ENCODE measurements at places on chromosomes 1 and 21.

DNA sequence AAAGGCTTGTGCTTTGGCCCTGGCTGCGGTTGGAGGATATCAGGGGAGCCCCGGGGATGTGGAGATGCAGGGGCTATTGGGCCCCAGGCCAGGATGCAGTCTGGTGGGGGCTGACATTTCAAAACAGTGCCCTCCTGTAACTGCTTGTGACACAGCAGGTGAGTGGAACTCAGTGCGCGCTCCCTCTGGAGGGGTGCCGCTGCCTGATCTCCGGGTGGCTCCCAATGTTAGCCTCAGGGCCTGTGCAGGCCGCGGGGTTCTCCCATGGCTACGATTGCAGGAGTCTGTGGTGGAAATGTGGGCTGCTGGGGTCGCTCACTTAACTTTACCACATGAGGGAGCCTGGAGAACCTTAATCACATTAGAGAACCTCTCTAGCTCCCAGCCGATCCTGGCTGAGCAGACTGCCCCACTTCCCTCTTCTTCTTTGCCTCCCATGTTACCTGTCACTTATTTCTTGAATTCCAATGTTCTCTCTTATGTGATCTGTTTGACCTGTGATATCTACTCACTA, 163.2 kb downstream of the FMN2 start:
- DNase-seq: no peak

DNA sequence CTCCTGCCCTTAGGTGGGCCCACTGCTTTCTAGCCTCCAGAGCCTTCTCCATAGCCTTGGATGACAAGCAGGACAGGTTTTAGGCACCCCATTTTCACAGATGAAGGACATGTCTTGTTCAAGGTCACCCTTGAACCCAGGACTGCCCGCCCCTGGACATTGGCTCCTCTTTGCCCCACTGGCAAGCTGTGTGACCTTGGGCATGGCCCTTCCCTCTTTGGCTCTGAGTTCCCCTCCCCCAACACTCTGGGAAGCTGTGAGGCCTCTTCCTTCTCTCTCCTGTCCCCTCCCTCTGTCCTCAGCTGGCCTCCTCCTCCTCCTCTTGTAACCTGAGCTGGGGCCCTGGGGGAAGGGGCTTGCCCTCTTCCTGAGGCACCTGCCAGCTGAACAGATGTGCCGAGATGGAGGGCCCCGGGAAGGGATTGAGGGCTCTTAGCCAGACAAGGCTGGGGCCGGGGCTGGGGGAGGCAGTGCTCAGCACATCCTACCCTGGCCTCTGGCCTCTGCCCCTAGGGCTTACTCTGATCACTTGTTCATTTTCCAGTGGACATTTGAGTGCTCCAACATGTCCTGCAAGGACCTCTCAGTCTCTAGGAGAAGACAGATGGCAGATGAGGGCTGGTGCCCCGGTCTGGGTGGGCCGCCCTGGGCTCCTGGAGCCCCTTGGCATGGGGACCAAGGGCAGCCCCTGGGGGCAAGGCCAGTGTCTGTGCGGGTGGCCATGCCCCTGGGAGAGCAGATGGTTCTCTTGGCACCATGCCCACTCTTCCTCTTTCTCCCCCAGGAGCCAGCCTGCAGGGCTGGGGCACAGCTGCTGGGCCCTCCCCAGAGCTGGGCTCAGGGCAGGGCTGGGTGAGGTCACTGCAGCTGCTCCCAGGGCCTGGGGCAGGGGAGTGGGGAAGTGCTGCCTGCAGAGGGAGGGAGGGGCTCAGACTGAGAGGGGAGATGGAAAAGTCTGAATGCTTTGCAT, 10.7 kb downstream of the FOXO6 start:
- DNase-seq: peak; percentile 81

- DNase-seq: no peak
These were observed 44.7 kb upstream of the PAXBP1 start for GRCh38 chr21:32816261-32816660.

- DNase-seq: no peak
These were observed at the start of gene SLAMF7 for GRCh38 chr1:160739098-160739511. Gene SLAMF7, plus strand, starts transcription at chr1:160739247. Its CDS starts 55 bp downstream, at chr1:160739302.

- peak; percentile 86 for DNase-seq
These were observed 13.2 kb downstream of the PPP1R15B start for GRCh38 chr1:204398197-204399125.

DNA sequence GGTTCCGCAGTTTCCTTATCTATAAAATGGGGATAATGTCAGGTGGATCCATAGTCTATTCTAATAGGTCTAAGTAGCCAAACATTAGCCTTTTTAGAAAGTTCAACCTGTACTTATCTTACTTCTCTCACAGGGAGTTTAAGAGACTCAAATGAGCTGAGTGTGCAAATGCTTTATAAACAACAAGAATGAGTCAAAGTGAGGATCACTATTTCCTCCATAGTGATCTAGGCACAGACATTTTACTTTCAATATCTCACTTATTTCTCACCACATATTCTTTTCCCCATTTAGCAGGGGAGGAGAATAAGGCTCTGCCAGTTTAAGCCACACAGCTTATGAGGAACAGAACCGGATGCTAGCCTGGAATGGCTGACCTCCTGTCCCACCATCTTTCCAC, 92.1 kb upstream of the LMO4 start:
- no peak for DNase-seq

DNA sequence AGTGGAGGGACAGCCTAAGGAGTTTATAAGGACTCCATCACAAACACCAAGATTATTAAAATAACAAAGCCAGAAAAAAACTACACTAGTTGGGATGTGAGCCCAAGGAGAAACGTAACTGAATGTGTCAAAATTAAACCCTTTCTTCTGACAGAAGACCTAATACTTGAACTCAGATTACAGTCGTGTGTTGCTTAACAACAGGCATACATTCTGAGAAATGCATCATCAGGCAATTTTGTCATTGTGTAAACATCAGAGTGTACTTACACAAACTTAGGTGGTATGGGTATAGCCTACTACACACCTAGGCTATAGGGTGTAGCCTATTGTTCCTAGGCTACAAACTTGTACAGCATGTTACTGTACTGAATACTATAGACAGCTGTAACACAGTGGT, 23.4 kb downstream of the DSTYK start:
- DNase-seq: no peak

GRCh38 chr1:169298441-169298840, 69.2 kb downstream of the NME7 start:
- DNase-seq: no peak

GRCh38 chr1:84598846-84599741, 24.9 kb upstream of the CTBS start:
- no peak for DNase-seq

DNA sequence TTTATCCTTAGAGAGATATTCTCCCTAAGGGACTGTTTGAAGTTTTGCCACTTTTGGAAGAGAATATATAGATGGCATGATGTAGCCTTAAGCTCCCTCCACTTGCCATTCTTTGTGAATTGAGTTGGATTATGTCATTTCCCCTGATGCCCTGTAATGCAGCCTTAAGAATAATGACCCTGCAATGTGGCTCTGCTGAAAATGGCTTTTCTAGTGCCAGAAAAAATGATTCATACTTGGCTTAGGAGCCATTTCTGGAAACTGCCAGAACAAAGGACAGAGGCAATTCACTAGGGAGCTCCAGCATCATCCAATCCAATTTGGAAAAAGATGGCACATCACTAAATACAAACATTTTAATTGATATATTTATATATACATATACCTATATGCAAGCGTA, 265.3 kb downstream of the SPATA17 start:
- DNase-seq: peak; percentile 14

DNA sequence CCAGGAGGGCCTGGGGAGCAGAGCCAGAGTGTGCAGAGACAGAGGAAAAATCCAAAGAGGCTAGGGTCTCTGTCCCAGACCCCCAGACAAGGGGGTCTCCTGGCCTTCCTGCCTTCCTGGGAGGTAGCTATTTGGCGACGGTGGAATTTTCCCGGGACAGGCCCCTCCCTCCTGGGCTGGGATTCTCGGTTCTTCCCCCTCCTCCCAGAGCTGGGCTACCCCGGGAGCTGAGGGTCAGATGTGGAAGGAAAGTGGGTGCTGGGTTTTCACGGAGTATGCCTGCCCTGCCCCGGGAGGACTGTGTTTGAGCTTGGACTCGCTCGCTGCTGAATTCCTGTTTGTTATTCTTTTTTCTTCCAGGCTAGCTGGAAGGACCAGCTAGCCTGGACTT, 759 bp downstream of the AMPD2 start:
- no peak for DNase-seq

- DNase-seq: no peak
These were observed 18.9 kb upstream of the SDC3 start for GRCh38 chr1:30927448-30927847.

- no peak for DNase-seq
These were observed 17.3 kb upstream of the RBM15 start for GRCh38 chr1:110321846-110322245.

DNA sequence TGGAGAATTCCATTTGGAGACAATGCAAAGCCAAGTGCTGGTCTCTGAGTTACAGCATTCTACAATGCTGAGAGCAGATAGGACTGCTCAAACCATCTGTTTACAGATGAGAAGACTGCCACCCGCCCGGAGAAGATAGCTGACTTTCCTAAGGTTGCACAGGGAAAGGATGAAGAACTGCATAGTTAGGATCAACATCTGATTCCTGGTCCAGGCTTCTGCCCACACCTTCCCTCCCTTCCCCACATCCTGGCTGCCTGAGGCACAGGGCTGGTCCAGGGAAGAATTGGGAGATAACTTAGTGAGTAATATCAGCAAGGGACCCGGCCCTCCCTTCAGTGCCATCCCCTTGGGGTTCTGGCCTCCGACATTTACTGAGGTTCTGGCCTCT, 2.0 kb downstream of the SERINC2 start:
- no peak for DNase-seq

GRCh38 chr1:223709598-223709997, 2.7 kb upstream of the CAPN2 start:
- no peak for DNase-seq

GRCh38 chr1:210252621-210253051, 20.0 kb downstream of the SERTAD4 start:
- DNase-seq: no peak

- no peak for DNase-seq
These were observed 33.7 kb downstream of the EDN2 start for GRCh38 chr1:41450747-41451285.

DNA sequence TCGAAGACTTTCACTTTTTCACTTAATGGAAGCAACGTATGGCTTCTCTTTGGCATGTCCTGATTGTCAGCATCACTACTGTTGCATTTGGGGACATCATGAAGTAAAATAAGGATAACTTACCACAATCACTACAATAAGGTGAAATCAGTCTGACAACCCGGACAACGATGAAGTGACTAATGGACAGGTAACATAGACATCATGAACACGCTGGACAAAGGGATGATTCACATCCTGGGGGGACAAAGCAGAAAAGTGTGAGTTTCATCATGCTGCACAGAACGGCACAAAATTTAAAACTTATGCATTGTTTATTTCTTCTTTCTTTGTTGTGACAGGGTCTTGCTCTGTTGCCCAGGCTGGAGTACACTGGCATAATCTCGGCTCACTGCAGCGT, 53.9 kb downstream of the FH start:
- no peak for DNase-seq

DNA sequence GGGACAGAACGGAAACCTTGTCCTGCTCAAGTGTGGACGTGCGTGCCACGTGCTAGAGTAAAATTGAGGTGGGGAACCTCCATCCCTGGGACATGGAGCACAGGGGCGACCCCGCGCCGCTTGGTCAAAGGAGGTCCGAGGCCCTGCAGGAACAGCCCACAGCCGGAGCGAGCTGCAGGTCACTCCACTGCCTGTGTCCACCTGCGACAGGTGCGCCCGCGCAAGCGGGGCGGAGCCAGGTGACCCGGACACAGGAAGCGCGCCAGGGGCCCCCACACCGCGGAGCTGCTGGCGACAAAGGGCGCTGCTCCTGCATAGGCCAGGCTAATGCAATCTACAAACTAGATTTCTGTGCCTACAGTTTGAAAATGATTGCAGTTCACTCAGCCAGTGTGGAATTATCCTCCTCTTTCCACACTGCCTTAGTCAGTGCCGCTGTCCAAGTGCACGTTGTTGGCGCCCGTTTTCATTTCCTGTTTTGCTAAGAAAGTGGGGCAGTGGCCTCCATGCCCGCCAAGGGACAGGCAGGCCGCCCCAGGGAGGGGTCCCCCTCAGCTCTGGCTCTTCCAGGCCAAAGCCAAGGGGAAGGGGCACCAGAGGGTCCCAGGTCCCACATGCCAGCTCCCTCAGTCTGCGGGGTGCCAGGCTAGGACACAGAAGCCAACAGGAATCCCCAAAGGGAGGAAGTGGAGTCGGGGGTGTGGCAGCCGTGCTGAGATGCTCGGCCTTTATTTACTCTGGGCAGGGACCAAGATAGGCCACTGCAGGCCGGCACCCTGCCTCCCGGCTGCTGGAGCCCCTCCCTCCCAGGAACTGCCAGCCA, 4.3 kb upstream of the NADK start:
- DNase-seq: no peak

- DNase-seq: no peak
These were observed 5.1 kb upstream of the GNG12 start for GRCh38 chr1:67838180-67838910.

GRCh38 chr1:108719656-108720435, 7.1 kb downstream of the FNDC7 start:
- no peak for DNase-seq

DNA sequence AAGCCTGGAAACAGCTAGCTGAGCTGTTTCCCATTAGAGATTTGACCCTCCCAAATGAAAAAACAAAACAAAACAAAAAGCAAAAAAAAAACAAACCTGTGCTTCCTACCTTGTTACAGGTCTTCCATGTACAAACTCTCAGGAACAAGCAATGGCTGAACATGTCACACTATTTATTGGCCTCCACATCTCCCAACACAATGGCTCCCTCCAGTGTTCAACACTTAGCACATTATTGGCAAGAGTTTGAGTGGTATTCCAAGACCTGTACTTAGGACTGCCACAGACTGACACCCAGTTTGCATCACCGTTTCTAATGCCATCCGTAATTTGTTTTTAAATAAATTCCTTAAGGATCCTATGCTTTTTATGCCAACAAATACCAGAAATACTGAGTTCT, 195.0 kb upstream of the OLFM3 start:
- DNase-seq: peak; percentile 30

GRCh38 chr1:176800978-176801513, 338.1 kb downstream of the PAPPA2 start:
- no peak for DNase-seq

- no peak for DNase-seq
These were observed 46.6 kb downstream of the DISP3 start for GRCh38 chr1:11525516-11525915.

- peak; percentile 52 for DNase-seq
These were observed 23.6 kb downstream of the ATP2B4 start for GRCh38 chr1:203649999-203650836.

GRCh38 chr1:115220340-115221270, 117.4 kb downstream of the NGF start:
- no peak for DNase-seq

Measured in NCI-H1436 (cell line).